ENCODE measurements at places on chromosomes 3 and 15.

- no peaks in the 10 kb centered on the region for H3K36me3 ChIP-seq
- no peaks in the 10 kb centered on the region for H3K4me1 ChIP-seq
These were observed 15.7 kb upstream of the RPS27L start for GRCh38 chr15:63172851-63173451.

DNA sequence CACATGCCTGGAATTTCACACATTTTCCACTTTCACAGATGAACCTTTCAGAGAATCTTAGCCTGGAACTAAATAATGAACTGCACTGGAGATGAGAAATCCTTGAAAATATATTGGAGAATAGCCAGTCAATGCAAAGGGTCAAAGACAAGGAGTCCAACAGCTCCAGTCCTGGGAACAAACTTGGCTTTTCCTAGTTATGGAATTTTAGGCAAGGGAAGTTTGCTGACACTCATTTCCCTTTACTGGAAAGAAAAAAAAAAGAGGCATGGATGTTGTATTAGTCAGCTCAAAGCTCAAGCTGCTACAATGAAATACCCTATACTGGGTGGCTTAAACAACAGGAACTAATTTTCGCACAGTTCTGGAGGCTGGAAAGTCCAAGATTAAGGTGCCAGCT is 690.8 kb upstream of the ARPP21 start:
- no peak overlapping the region for H3K4me3 ChIP-seq
- no peak overlapping the region for H3K27ac ChIP-seq

DNA sequence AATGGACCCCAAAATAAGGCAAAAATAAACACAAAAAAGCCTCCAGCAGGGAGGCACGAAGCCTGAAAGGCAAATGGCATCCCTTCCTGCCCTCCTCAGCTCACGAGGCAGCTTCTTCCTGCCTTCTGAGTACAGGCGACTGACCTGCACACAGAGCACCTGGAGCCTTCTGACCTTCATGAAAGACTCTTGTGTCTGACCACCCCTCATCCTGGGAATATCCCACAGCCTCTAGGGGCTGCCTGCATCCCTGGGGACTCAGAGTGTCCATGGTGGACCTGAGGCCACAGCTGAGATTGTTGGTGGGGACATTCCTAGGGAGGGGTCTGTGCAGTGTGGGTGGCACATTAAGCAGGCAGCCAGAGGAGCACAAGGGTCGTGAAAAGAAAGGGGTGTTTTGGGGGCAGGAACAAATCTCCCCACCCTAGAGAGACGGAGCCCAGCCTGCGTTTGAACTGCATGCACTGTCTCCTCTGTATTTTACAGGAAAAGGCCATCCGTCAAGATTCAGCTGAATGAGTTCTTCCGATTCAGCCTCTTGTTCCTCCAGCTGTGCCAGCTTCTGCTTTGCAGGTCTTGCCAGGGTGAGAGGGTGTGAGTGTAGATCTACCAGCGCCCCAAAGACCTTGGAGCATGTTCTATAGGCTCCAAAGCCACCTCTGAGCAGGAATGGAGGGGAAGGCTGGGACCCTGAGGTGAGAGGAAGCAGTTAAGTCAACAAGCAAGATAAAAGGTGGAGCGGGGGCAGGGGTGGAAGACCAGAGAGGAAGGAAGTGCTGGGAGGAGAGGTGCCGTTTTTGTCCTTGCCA is 80.4 kb upstream of the MEF2A start:
- no peak for DNase-seq
- no peaks in the 10 kb centered on the region for H3K27me3 ChIP-seq
- H3K36me3 ChIP-seq: no peaks in the 10 kb centered on the region
- no peak overlapping the region for H3K4me3 ChIP-seq
- H3K27ac ChIP-seq: peak overlapping the region; percentile 64

DNA sequence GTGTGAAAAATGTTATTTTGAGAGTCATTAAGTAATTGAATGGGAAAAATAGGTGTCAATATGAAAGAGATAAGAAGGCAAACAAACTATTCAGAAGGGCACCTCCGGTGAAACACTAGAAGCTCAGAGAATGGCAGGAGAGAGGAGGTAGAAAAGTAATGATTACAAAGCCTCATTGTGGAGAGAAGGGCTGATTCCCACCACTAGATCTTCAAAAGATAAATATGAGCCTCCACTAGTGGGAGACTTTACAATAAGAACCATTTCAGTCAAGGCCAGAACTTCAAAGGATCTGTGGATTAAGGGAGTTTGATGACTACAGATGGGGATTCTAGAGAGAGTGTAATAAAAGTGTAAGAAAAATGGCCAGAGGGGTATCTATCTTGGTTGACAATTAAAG is 535.6 kb downstream of the NLGN1 start:
- no peaks in the 10 kb centered on the region for H3K27me3 ChIP-seq
- no peak for DNase-seq
- H3K4me3 ChIP-seq: no peak overlapping the region
- no peaks in the 10 kb centered on the region for H3K4me1 ChIP-seq
- H3K27ac ChIP-seq: no peak overlapping the region

- peak overlapping the region; percentile 65 for H3K27ac ChIP-seq
- H3K4me1 ChIP-seq: peaks cover 10% of the 10 kb centered on the region
- no peak for DNase-seq
- H3K36me3 ChIP-seq: no peaks in the 10 kb centered on the region
These were observed 2.2 kb downstream of the MAPK6 start for GRCh38 chr15:52021128-52021671.

GRCh38 chr15:64781299-64781698 is 5.9 kb upstream of the RBPMS2 start:
- H3K4me1 ChIP-seq: peaks cover 8% of the 10 kb centered on the region
- H3K4me3 ChIP-seq: no peak overlapping the region
- H3K27ac ChIP-seq: no peak overlapping the region
- DNase-seq: no peak

Data from kidney (tissue), 22 donors.